ENCODE measurements at places on chromosomes 6 and 20.

GRCh38 chr6:84953111-84953755, 188.8 kb upstream of the TBX18 start:
- no peak for DNase-seq

- DNase-seq, result peak; percentile 88
These were observed 32.8 kb downstream of the DYNLT1 start for GRCh38 chr6:158611541-158612370.

GRCh38 chr20:48034751-48035150, 249.5 kb upstream of the SULF2 start:
- no peak for DNase-seq

GRCh38 chr6:32868257-32868788, 14.3 kb downstream of the PSMB9 start:
- peak; percentile 54 for DNase-seq

GRCh38 chr6:113959235-113959634, 11.7 kb downstream of the HDAC2 start:
- DNase-seq, result no peak

- DNase-seq, result no peak
These were observed 35.3 kb downstream of the BMP7 start for GRCh38 chr20:57231161-57231560.

- no peak for DNase-seq
These were observed 494.3 kb downstream of the EPM2A start for GRCh38 chr6:145241039-145241438.

GRCh38 chr6:110996691-110997090, 14.9 kb downstream of the RPF2 start:
- DNase-seq, result no peak

DNA sequence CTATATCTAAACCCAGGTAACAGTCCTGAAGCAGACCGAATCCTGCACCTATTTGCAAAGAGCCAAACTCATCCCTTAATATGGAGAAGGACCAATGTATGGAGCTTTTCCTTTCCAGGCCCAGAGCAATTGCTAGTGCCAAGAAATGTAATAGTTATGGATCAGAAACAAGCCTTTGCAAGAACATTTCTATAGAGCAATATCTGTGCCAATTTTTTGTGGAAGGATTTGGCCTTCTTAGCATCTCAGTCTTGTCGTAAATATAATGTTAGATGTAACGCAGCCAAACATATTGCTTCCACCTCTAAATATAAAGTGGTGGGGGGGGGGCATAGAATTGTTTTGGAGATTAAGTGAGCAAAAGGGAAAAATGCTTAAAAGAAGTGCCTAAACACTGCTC, 2.7 kb downstream of the KIAA0408 start:
- no peak for DNase-seq

DNA sequence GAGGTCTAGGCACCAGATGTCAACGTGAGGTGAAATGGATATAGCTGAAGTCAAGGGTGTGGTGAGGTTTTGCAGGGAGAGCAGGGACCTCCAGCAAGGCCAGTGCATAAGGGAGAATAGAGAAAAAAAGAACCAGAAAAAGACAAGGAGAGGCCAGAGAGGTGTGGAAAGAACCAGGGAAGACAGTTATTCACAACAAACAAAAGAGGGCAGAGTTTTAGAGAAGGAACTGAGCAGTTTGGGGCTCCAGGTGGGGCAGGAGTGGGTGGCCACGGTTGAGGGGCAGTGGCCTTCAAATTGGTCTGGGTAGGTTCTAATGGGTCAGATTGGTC, 11.6 kb upstream of the NQO2 start:
- no peak for DNase-seq

- DNase-seq, result no peak
These were observed 34.7 kb downstream of the TAF4 start for GRCh38 chr20:62030834-62031434.

DNA sequence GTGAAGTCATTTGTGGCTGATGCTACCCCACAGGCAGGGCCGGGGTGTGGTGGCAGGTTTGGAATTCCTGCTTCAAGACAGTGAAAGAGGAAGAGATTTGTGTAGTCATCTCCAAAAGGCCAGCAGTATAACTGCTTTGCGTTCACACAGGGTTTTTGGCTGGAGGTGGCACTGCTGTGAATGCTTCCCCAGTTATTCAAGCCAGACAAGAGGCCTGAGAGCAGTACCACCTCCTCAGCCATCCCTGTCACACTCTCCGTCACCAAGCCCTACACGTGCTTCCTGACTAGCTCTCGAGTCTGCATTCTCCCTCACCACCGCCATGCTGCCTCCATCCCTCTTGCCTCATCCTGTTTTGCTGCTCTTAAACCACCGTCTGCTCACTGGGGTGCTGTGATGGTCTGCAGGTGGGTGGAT, 23.9 kb downstream of the ARMC2 start:
- no peak for DNase-seq

DNA sequence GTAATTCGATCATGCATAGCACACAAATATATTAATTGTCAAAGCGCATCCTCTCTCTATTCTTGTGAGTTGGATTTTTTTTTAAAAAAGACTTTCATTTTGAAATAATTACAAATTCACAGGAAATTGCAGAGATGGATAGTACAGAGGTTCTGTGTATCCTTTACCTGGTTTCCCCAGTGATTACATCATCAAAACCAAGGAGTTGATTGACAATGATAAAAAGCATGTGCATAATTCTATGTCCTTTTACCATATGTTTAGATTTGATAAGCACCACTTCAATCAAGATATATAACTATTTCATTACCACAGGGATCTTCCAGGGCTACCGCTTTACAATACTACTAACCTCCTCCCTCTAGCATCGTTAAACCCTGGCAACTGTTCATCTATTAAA, 40.2 kb downstream of the CCN2 start:
- no peak for DNase-seq

DNA sequence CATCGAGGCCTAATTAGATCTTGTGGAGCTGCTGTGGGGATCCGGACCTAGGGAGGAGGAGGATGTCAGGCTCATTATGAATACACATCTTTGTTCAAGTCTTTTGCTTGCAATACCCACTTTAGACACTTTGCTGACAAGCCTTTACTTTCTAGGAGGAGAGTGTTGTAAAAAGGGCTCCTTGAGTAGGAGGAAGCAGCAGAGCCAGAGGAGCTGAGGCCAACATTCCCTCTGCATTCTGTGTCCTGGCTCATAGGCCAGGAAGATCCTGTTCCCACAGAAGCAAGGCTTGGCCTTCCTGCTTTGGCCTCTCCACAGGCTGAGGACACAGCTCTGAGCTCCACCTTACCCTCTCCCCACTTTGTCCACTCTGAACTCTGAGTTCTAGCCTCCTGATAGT, 67.1 kb downstream of the TPD52L1 start:
- DNase-seq, result no peak

DNA sequence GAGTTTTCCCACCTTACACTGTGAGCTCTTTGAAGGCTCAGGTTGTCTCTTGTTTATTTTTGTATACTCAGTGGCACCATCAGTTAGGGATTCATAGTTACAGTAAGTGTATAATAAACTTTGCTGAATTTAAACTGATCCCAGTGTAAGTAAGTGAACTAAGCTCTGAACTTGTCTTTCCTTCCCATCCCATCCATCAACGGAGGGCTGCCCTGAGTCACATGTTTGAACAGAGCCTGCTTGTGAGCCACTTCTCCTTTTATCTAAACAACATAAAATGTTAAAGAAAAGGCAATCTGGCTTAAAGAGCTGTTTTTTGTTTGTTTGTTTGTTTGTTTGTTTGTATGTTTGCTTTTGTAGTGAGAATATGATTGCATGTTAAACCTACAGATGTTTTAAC, 185.7 kb upstream of the MARCKS start:
- no peak for DNase-seq
